ENCODE measurements at places on chromosomes 12 and 14.

GRCh38 chr14:103401223-103402214 lies 16.3 kb downstream of the MARK3 start:
- H3K27ac ChIP-seq = peak overlapping the region; percentile 84
- H3K4me3 ChIP-seq = peak overlapping the region; percentile 33
- H3K4me1 ChIP-seq = peaks cover 64% of the 10 kb centered on the region
- peak; percentile 17 for DNase-seq
- H3K36me3 ChIP-seq = peaks cover 26% of the 10 kb centered on the region
- no peaks in the 10 kb centered on the region for H3K27me3 ChIP-seq

- H3K27me3 ChIP-seq = no peaks in the 10 kb centered on the region
- no peaks in the 10 kb centered on the region for H3K4me1 ChIP-seq
- H3K27ac ChIP-seq = no peak overlapping the region
- H3K36me3 ChIP-seq = no peaks in the 10 kb centered on the region
Measured at GRCh38 chr12:118237908-118238307, 102.0 kb downstream of the PEBP1 start.

DNA sequence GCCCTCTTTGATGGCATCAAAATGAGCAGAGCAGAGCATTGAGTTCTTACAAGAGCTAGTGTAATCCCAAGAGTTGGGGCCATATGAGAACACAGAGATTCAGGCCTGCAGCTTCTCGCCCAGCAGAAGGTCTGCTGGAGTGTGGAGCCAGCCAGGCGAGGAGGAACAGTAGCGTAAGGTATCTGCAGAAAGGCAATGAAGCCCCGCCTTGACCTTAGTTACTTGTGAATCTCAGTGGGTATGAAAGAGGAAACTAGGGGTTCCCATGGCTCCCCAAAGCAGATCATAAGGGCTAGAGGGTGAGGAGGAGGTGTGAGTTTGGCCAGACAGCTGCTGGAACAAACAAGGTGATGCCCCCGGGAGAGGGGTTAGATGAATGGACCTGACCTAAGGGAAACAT lies 49.4 kb downstream of the SLC8A3 start:
- no peak for DNase-seq
- H3K4me3 ChIP-seq = no peak overlapping the region
- H3K27ac ChIP-seq = no peak overlapping the region
- peaks cover 5% of the 10 kb centered on the region for H3K36me3 ChIP-seq
- peaks cover 6% of the 10 kb centered on the region for H3K27me3 ChIP-seq
- peaks cover 10% of the 10 kb centered on the region for H3K4me1 ChIP-seq

GRCh38 chr12:95796982-95797289 lies 6.4 kb upstream of the NTN4 start:
- H3K4me1 ChIP-seq = no peaks in the 10 kb centered on the region
- H3K36me3 ChIP-seq = no peaks in the 10 kb centered on the region
- no peak for DNase-seq
- H3K27ac ChIP-seq = no peak overlapping the region
- peaks cover 81% of the 10 kb centered on the region for H3K27me3 ChIP-seq

DNA sequence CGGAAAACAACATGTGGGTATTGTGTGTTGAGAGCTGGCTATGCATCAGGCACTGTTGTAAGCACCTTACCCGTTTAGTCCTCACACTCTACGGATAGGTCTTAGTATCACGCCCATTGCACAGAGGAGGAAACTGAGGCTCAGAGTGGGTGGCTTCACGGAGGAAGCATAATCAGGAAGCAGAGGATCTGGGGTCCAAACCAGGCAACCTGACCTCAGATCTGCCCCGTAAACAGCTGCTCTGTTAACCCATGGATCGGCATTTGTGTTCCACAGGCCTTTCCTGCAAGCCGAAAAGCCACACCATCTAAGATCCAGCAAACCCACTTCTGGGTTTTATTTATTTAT lies 107.9 kb downstream of the SCARB1 start:
- peaks cover 5% of the 10 kb centered on the region for H3K36me3 ChIP-seq
- peaks cover 27% of the 10 kb centered on the region for H3K27me3 ChIP-seq
- no peak overlapping the region for H3K27ac ChIP-seq
- H3K4me3 ChIP-seq = no peak overlapping the region

DNA sequence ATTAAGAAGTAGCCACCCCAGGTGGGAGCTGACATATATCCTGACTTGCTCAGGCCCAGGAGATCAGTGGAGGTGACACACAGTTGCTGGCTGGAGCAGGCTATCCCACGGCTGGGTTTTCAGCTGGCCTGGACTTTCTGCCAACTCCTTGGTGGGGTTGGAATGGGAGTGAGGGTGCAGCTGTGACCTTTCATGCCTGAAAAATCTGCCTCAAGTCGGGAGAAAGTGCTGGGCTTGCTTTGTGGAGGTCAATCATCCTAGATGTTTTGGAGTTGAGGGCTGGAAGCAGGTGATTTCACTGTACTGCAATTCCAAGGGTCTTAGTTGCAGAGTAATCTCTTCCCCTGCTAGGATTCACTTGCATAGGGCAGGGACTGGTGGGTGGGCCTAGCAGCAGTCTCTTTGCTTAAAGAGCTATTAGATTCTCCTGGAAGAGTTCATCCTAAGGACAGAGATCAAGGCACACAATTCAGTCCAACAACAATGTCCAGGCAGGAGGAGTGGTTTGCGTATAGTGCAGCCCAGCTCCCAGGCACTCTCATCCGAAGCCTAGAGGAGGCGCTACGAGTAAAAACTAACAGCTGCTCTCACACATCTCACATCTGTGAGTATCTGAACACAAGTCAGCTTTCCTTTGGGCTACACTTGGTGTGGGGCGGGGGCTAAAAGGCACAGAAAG lies 98.1 kb downstream of the GAS2L3 start:
- no peak for DNase-seq
- no peaks in the 10 kb centered on the region for H3K36me3 ChIP-seq
- no peak overlapping the region for H3K27ac ChIP-seq
- H3K4me1 ChIP-seq = no peaks in the 10 kb centered on the region
- no peak overlapping the region for H3K4me3 ChIP-seq
- H3K27me3 ChIP-seq = peaks cover 15% of the 10 kb centered on the region

DNA sequence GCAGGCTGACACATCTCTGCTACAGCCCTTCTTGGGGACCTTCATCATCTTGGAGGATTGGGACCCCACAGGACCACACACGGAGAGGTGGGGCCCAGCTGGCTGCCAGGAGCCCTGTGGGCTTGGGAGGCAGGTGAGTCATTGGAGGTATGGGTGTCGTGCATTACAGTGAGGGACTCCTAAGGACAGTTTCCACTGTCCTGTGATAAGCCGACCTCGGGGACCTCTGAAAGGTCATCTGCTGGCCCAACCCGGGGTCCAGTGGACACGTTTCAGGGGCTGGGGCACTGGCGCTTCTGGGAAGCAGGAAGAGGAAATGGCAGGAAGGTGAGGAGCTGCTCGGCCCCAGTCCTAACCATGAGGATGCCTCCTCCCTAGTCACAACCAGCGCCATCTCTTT lies 238.0 kb downstream of the BCL11B start:
- peaks cover 33% of the 10 kb centered on the region for H3K27me3 ChIP-seq
- H3K4me1 ChIP-seq = peaks cover 22% of the 10 kb centered on the region
- no peak overlapping the region for H3K27ac ChIP-seq
- no peak for DNase-seq
- H3K36me3 ChIP-seq = no peaks in the 10 kb centered on the region
- no peak overlapping the region for H3K4me3 ChIP-seq

- DNase-seq = no peak
- peaks cover 3% of the 10 kb centered on the region for H3K27me3 ChIP-seq
- peak overlapping the region; percentile 37 for H3K27ac ChIP-seq
Measured at GRCh38 chr12:67354322-67354721, 85.2 kb downstream of the CAND1 start.

DNA sequence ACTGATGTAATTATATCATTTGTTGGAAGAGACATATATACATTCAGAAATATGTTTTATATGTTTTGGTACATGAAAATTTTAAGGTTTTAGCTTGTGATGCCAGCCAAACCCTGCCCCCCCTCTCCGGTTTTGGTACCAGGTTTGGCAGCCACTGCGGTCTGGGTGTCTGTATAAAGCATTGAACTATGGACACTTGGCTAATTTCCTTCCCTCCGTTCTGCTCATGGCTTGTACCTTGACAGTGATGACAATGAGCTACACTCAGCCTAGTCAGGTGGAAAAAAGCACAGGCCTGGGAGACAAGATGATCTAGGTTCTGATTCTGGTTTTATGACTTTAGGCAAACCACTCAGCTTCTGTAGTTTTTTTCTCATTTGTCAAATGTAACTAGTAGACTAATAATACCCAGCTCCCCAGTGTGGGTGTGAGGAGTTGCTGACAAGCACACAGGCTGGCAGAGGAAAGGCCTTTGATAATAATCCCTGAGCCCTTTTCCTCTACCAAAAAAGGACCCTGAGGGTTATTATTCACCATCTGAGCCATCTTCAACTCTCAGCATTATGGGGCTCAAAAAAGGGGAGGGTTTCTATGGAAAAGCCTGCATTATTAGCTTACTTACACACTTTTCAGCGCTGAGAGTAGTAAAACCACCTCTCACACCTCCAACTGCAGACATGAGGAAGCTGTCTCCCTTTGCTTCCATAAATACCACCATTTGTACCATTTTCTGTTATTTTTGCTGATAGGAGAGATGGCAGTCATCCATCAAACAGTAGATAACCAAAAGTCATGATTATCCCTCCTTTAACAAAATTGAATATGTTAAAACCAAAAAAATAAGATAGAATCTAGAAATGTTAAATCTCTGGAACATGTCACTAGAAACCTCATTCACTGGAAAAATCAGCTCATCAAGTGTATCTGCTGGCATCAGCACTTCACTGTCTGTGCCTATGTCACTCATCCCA lies 76.3 kb upstream of the PSMC1 start:
- no peak for DNase-seq
- H3K4me1 ChIP-seq = no peaks in the 10 kb centered on the region
- H3K36me3 ChIP-seq = no peaks in the 10 kb centered on the region
- no peak overlapping the region for H3K27ac ChIP-seq
- peaks cover 15% of the 10 kb centered on the region for H3K27me3 ChIP-seq

DNA sequence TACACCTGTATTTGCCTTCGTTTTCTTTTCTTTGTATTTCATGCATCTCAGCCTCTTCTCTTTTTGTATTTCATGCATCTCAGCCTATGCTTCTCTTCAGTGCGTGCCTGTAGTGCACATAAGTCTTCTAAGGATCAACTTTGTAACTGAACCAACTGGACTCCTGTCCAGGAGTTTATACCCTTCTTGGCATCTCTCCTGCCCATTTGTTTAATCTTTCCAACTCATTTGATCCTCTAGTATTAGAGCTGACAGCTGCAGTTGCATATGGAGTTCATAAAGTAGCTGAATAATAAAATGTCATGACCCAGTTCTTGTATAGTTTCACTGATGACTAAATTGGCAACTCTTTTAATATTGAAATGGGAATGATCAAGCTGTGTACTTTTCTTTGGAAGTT lies 89.7 kb downstream of the FGD4 start:
- DNase-seq = no peak
- peaks cover 9% of the 10 kb centered on the region for H3K4me1 ChIP-seq
- H3K27ac ChIP-seq = no peak overlapping the region
- peaks cover 4% of the 10 kb centered on the region for H3K27me3 ChIP-seq
- H3K4me3 ChIP-seq = no peak overlapping the region

- H3K36me3 ChIP-seq = no peaks in the 10 kb centered on the region
- H3K4me1 ChIP-seq = peaks cover 25% of the 10 kb centered on the region
- peaks cover 7% of the 10 kb centered on the region for H3K27me3 ChIP-seq
- H3K27ac ChIP-seq = no peak overlapping the region
Measured at GRCh38 chr12:49626169-49626835, 2.9 kb downstream of the PRPF40B start.

DNA sequence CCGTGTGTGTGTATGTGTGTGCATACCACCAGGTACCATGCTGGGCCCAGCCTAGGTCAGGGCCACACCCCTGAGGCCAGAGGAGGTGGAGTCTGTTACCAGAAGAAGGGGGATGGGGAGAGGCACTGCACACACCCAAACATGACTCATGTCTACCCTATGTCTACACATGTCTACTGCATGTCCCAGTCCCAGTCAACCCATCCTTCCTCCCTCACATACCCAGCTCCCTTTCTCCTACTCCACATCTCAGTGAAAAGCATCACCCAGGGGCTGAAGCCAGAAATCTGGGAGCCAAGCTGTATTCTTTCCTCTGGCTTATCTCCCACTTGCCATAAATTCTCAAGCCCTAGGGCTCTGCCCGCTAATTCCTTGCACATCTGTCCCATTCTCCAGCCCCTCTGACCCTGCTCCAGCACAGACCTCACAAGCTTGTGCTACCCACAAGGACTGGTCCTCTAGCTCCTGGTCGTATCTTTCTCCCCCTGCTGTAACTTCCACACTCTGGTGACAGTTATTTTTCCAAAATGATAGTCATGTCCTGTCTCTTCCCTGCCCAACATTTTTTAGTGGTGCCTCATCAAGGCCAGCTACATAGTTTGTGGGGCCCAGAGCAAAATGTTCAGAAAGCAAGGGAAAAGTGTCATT lies 18.0 kb upstream of the APPL2 start:
- H3K27ac ChIP-seq = peak overlapping the region; percentile 17
- H3K36me3 ChIP-seq = no peaks in the 10 kb centered on the region
- peaks cover 9% of the 10 kb centered on the region for H3K27me3 ChIP-seq
- DNase-seq = no peak
- H3K4me3 ChIP-seq = no peak overlapping the region
- no peaks in the 10 kb centered on the region for H3K4me1 ChIP-seq

- peaks cover 67% of the 10 kb centered on the region for H3K4me1 ChIP-seq
- no peaks in the 10 kb centered on the region for H3K36me3 ChIP-seq
- no peak for DNase-seq
- H3K4me3 ChIP-seq = no peak overlapping the region
Measured at GRCh38 chr12:131057211-131057721, 103.6 kb downstream of the ADGRD1 start.

DNA sequence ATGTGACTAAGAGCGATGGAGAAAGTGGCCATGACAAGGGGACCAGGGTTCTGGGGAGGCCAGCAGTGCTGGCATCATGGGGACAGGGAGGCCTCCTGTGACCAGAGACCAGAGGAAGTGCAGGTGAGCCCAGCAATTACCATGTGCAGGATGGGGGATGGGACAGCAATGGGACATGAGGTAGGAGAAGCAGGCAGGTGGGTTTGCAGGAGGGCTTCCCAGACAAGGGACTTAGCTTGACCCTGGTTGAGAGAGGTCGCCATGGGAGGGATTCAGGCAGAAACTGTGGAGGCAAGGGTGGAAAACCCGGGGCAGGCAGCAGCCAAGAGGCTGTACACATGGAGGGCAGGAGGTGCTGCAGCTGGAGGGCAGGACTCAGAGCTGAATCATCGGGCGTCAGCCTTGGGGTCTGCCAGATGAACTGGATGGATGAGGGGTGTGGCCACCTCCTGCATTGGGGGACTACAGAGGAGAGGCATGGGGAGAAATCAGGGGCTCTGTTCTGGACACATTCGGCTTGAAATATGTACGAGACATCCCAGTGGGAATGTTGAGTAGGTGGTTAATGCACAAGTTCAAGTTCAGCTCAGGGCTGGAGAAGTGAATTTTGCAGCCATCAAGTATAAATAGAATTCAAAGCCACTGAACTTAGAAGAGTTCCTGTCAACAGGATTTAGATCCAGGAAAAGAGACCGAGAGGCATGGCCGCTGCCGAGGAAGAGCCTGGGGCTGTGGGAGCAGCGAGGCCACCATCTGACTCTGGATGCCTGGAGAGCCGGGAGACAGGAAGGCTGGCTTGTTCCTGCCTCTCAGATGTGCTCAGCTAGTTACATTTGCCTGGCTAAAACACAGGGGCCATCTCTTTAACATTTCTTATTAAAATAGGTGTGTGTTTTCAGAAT lies 36.6 kb downstream of the SFSWAP start:
- peaks cover 3% of the 10 kb centered on the region for H3K27me3 ChIP-seq
- peaks cover 64% of the 10 kb centered on the region for H3K36me3 ChIP-seq
- DNase-seq = no peak
- H3K27ac ChIP-seq = peak overlapping the region; percentile 8
- H3K4me3 ChIP-seq = no peak overlapping the region

- H3K27ac ChIP-seq = no peak overlapping the region
- DNase-seq = no peak
- H3K27me3 ChIP-seq = peaks cover 3% of the 10 kb centered on the region
- H3K4me1 ChIP-seq = no peaks in the 10 kb centered on the region
Measured at GRCh38 chr12:40253936-40254335, 29.1 kb downstream of the LRRK2 start.
